Muscle of arm (tissue), 14 donors: ENCODE measurements at places on chromosomes 1 and 21. TPM values are rescaled to one million over a fixed set of nuclear protein-coding genes. Genes with fewer than 3 reads are reported as not detected.

DNA sequence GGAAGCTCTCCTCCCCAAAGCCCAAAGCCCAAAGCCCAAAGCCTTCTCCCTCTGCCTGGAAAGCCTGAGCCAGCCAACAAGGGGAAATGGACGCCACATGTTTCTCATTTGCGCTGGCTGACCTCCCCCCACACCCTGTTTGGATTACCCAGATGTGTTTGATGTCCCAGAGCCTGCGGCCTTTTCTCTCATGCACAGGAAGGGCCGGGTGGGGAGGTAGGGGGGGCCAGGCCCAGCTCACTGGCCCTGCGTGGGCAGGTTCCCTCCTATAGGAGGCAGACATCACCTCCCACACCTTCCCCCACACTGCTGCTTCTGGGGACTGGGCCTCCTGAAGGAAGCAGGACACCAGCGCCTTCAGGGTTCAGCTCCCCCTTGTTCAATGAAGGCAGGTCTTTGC, 116.3 kb downstream of the NAV1 start:
- peak; percentile 86 for DNase-seq

DNA sequence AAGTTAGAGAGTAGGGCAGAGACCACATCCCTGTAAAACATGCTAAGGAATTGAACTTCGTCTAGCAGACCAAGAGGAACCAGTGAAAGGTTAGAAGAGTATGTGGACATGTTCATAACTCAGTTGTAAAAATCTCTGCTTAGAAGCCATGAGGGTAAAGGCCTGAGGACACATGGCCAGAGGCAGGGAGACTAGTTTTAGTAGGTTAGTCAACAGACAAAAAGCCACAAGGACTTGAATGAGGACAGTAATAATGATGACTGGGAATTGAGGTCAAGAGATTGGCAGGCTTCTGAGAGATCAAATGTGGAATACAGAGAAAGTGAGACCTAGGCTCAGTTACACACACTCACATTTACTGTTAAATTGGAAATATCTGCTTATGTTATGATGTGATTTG, 205.5 kb upstream of the HOOK1 start:
- no peak for DNase-seq

DNA sequence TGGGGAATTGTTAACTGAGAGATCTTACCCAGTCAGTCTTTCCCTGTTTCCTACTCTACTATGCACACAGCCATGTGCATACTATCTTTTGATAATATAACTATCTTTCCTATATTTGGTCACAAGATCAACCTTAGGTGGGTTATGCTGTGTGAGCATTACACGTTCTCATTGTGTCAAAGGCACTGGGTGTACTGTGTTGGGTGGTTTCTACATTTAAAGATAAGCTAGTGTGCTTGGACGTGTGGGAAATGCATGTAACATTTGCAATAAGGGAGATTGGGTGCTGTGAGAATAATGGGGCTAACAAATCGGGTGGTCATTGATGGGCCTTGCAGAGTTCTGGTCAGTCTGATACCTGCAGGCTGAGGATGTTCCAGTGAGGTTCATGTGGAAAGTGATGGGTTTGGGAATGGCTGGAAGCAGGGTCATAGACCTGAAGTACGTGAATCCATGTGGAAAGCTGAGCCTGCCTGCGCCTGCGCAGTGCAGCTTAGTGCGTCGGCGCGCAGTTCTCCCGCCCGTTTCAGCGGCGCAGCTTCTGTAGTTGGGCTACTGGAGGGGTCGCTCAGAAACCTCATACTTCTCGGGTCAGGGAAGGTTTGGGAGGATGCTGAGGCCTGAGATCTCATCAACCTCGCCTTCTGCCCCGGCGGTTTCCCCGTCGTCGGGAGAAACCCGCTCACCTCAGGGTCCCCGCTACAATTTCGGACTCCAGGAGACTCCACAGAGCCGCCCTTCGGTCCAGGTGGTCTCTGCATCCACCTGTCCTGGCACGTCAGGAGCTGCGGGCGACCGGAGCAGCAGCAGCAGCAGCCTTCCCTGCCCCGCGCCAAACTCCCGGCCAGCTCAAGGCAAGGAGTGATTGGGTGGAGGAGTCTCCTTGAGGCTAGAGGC, at the start of gene MSH4:
MSH4 (plus strand) TSS at position 507 of the 897 bp plus-strand sequence; CDS start at position 611, 104 bp downstream.
- no peak for DNase-seq

DNA sequence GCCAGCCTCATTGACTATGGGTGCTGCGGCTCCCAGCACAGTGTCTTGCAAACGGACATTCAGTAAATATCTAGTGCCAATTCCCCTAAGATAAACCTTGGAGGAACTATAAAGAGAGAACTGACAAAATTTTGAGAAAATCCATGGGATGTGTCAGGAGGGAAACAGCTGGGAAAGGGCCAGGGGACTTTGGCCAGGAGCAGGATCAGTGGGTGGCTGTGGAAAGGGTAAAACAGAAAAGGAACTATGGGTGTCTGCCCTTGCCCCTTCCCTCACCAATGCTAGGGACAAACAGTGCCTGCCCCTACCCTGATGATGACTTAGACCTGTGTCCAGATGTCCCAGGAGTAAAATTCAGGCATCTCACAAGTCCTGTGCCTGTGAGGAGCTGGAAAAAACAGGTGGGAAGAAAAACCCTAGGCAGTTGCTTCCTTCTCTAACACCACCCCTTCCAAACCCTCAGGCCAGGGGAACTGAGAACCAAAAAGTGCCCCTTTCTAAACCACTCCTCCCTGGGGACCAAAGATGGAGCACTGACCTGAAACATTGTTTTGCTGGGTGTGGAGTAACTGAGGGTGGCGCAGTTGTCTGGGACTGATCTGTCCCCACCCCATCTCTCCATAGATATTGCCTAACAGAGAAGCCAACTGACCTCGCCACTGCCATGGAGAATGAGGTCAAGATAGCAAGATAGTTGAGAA, 22.1 kb upstream of the IFNAR2 start:
- DNase-seq: no peak

CFAP57 gene
- 0.31 TPM for polyA plus RNA-seq

PRELP gene
- polyA plus RNA-seq: 19.2 TPM

DNA sequence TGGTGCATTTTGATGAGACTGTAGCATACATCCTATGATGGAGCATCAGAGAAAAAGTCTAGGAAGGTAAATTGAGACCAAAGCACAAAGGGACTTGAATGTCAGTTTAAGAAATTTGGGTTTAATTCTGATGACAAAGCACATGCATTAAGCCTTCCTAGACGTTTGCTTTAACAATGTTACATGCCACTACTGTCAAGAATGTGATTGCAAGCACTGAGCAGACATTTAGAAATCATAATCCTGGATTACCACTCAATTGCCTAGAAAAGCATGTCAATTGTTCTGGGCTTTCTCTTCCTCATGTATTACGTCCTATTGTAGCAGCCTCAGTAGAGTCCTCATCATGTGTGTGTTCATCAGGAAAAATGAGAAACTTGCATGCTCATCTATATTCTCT, 117.1 kb downstream of the ZNF281 start:
- no peak for DNase-seq

- DNase-seq: no peak
Observed at GRCh38 chr1:20216574-20216973, 30.3 kb upstream of the PLA2G2C start.

- peak; percentile 90 for DNase-seq
Observed at GRCh38 chr1:114282751-114283403, 129.2 kb upstream of the SYT6 start.

EDN2 gene
- polyA plus RNA-seq: 8.4 TPM

SPRR2G gene
- not detected for polyA plus RNA-seq

DNA sequence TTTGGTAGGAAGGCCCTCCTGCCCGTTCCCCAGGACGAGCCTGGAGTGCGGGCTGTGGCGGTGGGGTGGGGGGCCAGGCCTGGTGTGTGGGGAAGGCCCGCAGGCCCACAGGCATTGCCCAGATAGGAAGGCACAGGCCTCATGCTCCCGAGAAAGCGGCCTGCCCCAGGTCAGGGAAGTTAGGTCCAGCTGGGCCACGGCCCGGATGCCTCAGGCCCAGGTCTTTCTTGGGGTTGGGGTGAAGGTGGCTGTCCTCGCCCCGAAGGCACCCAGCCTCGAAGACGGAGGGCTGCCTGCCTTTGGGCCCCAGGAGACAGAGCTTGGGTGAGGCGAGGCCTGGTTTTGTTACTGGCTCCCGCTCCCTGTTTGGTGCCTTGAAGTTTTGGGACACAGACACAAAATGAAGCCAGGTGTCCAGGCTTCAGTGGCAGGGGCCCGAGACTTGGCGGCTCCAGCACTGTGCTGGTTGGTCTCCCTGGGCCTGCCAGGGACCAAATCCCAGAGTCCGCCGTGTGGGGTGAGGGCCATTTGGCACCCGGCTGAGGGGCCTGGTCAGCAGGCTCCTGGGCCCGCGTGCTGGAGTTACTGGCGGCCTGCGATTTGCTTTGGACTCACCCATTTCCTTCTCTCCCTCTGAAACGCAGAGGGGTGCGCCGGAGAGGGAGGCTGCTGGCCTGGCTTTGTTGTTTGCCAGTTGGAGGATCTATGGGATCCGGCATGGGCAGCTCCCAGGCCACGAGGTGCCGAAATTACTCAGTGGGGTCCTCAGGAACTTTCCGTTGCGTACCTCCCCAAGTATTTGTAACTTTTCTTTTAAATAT, 2.0 kb downstream of the SKI start:
- no peak for DNase-seq

NGF gene
- 2.8 TPM for polyA plus RNA-seq

DNA sequence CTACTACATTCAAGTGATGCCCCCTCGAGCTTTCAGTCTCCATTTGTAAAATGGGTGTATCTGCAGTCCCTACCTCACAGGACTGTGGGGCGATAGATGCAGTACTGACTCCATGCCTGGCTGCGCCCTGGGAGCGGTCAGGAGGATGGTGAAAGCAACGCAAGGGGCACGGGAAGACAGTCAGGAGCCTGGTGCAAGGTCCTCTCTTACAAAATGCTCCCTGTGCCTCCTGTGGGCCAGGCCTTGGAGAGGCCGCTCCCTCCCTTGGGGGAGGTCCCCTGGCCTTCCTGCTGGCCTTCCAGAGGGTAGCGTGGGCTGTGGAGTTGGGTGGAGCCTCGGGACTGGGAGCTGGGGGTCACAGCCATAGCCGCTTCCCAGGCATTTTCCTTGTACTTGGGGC, 21.6 kb downstream of the FAM151A start:
- no peak for DNase-seq

- no peak for DNase-seq
Observed at GRCh38 chr1:26352338-26352679, 1.6 kb downstream of the CRYBG2 start.

CACNA1S gene
- 49.8 TPM for polyA plus RNA-seq

- no peak for DNase-seq
Observed at GRCh38 chr1:116370181-116370580, 2.9 kb upstream of the ATP1A1 start.

DDAH1 gene
- 108 TPM for polyA plus RNA-seq

DNA sequence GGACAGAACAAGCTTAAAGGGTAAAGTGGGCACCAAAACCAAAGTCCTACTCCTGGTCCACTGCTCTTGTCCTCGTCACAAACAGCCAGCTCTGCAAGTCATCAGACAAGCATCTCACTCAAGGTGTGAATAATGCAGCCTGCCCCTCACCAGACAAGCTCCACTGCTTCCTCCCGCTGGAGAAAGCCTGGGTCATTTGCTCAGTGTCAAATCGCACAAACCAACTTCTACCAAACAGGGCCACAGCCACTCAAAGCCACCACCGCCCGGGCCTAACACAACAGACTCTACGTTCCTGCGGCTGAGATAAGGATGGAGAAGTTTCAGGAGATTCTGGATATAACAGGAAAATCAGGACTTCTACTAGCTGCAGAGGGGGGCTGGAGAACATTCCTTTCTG, 3.3 kb downstream of the SSBP3 start:
- DNase-seq: no peak

DNA sequence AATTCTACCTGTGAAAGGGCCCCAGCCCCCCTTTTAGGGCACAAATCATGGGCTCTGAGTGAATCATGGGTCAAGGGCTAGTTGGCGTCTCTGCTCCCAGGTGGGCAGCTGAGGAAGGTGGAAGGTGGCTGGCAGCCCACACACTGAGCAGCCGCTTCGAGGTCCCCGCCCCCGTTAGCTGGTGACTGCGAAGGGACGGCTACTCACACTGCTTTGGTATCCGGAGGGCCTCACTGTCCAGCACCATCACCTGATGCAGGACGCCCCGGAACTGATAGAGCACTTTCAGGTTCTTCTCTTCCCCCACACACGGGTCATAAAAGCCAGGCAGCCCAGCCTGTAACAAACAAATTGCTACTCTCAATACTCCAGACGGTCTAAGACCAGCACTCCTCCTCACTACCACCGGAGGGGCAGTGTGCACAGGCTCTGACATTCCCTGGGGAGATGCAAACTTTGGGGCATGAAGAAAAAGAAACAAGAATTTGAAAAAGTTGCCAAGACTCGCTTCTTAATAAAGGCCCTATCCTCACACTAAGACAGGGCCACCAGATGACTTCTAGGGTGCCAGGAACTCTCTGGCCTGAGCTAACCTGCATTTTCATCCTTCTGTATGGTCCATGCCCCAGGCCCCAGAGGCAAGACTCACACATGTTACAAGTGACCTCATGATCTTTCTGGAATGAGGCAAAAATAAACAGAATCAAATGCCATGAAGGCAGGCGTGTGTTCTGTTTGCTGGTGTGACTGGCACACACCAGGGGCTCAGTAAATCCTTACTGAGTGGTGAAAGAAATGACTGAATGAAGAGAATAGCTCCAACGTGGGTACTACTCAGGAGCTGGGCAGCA, 11.5 kb downstream of the THAP3 start:
- no peak for DNase-seq

GRCh38 chr1:201530741-201531531, 8.0 kb upstream of the NAV1 start:
- peak; percentile 96 for DNase-seq

CHIA gene
- not detected for polyA plus RNA-seq

GRCh38 chr21:38319781-38320180, 63.0 kb downstream of the KCNJ15 start:
- DNase-seq: no peak

MFSD2A gene
- 7.0 TPM for polyA plus RNA-seq

DNA sequence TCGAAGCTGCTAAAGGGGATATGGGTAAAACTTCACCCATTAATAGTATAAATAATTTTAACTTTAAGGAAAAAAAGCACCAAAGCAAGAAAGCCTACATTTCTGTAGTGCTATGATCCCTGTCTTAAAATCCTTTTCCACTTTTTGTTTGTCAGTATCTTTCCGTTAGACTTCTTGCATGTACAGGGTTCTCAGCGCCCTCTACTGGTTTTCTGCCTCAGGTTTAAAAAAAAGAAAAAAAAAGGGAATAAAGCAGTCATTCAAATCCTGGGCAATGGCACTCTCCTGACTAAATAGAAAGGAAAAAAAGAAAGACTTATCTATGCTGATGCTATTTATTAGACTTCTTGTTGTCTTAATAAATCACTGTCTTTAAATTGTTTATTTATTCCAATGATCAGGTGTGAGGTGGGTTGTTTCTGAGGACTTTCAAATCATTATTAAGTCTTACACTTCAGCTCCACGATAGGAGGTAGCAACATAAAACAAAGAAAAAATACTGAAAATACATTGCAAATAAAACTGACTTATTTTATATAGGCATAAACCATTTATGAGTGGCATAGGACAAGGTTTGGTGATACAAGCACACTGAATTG, 475.4 kb upstream of the NR5A2 start:
- DNase-seq: peak; percentile 76

DNA sequence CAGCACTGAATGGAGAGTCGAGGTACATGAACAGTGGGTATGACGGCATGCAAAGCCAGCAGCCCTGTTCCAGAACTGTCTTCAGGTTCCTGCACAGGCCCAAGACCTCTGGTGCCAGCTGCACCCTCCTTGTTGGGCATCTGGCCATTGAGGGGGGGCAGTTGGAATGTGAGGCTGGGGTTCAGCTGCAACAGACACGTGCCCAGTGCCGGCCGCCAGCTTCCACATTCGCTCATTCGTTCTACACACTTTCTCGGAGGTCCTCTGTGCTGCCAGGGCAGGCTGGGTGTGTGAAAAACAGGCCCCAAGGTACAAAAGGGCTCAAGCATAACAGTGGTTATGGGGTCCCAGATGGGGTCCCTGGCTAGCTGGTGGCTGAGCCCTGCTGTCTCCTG, 37.9 kb upstream of the SLC19A1 start:
- DNase-seq: no peak
